ENCODE measurements at places on chromosomes 1 and 21.

- no peak for DNase-seq
Measured at GRCh38 chr1:232367293-232367692, 262.6 kb downstream of the SIPA1L2 start.

DNA sequence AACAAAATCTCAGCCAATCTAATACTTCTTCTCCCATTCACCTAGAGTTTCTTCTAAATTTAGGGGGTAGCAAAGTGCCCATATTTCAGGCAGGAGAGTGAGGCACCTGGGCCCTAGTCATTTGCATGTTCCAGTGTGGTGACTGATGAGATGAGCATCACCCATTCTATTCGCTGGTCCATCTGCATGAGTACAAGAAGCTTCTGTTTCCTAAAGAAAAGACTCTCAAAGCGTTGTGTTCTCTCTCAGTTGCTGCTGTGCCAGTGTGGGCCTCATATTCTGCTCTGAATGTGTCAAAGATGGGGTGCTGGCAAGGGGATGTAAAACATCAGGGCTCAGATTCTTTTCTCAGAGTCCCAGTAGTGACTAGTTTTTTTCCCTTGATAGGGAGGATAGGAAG is 16.1 kb upstream of the DPYD start:
- DNase-seq, result no peak

DNA sequence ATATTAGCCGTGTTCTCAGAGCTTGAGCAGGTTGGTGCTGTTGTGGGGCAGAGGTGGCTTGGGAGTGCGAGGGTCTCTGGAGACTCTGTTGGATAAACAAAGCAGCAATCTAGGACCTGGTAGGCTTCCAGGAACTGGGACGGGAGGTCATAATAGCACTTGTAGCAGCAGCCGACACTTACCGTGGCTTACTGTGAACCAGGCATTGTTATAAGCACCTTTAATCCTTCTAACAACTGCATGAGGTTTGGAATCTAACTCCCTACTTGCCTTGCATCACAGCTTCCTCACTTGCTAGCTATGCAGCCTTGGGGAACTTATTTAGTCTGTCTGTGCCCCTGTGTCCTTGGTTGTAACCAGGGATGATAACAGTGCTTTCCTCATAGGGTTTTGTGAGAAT is 94.9 kb downstream of the NAV1 start:
- DNase-seq, result no peak

GRCh38 chr1:5939271-5940170 is 52.7 kb downstream of the NPHP4 start:
- no peak for DNase-seq

DNA sequence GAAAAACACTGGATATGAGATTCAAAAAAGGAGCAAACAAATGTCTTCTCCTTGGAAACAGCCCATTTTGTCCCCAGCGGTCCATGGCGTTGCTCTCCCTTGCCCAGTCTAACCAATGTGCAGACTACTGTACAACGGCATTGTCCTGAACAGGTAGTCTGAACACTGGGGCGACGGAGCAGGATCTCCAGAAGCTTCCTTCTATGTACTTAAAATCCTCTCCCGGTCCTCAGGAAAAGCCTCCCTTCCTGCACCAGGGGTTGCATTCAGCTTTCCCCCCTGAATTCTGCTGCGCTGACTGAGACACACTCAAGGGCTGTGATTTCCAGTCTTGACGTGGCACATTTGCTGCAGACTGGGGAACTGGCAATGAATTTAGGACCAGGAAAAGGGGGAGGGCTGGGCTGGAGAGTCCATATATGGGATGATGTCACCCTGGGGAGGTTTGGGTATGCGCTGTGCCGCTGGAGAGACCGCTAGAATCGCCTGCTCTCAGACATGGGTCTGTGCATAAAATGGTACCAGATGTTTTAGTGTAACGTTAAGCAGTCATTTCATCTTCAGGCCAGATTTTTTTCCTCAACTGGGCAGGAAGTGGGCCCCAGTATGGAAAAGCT is 275.9 kb upstream of the C1orf105 start:
- DNase-seq, result no peak

DNA sequence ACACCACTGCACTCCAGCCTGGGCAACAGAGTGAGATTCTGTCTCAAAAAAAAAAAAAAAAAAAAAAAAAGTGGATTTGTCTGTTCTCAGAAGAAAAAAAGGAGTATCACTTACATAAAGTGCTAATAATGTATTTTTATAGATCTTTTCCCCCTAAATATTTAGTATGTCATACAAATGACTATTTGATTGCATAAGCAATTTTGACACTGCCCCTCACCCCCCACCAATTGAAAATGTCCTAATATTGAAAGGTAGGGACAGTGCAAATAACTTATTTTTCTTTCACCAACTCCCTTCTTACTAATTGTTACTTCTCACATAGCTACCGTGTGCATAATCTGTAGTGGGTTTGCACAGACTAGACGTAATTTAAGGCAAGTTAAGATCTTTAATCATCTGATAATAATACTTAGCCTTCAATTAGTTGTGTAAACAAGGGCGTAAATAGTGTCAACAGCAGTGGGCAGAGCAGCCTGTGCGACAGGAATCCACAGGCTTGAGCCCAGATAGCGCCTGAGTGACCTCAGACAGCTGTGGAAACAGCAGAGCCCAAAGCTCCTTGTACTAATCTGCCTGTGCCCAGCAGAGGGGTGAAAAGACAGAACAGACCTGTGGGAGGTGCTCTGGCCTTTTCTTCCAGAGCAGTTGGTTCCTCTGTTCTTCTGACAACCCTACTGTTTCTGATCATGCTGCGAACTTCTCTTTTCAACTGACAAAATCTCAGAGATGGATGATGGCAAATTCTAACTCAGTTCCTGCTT is 4.5 kb upstream of the IER5 start:
- no peak for DNase-seq

GRCh38 chr1:174397261-174397660 is 50.5 kb upstream of the GPR52 start:
- no peak for DNase-seq

- no peak for DNase-seq
Measured at GRCh38 chr1:115275216-115275615, 62.8 kb downstream of the NGF start.

- no peak for DNase-seq
Measured at GRCh38 chr1:228101614-228101993, 1.5 kb downstream of the C1orf35 start.

DNA sequence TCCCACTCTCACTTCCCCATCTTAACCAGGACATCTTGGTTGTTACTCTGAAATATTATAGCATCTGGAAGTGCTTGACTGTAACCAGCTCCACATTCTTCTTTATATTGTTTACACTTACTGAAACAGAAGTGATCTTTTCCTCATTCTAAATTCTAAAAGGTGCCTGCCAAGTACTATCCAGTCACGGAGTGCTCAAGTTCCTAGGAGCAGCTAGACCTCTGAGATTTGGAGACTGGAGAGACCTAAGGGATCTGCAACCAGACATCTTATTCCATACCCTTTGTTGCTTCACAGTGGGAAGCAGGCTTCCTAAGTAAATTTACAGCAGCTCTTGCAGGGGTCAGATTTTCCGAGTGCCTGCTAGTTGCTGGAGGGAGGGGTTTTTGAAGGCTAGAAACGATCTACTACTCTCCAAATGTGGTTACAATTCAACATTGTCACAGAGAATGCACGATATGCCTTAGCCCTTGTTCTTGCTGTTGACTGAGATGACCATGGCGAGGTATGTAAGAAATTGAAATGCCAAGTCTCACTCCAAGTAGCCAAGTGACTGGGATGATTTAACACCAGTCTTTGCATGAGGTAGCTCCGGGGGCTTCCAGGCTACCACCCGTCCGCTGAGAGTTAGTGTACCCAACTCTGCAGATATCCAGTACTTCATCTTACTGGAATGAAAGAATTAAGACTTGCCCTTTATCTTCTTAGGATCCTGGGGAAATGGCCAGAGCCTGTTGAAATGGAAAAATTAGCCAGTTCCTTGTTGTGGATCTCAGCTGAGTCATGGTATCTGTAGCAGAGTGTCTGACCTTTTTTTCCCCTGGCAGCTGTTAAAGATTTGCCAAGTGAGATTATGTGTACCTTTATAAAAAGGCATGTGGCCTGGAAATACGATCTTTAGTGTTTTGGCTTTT is 150.8 kb downstream of the MAST2 start:
- DNase-seq, result no peak

DNA sequence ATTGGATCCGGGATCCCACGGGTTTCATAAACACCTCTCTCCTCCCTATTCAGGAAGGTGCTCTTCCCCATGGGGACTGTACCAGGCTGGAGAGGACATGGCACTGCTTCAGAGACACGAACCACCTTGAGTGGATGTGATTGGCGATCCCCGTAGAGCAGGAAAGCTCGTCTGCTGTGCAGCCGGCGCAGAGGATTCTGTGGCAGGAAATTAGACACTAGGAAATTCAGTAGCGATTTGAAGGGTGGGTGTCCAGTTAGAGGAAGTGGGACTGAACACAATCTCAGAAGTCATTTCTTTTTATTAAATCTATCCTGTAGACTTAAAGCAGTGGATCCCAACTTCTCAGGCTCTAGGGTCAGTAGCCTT is 767 bp downstream of the PDIK1L start:
- no peak for DNase-seq

DNA sequence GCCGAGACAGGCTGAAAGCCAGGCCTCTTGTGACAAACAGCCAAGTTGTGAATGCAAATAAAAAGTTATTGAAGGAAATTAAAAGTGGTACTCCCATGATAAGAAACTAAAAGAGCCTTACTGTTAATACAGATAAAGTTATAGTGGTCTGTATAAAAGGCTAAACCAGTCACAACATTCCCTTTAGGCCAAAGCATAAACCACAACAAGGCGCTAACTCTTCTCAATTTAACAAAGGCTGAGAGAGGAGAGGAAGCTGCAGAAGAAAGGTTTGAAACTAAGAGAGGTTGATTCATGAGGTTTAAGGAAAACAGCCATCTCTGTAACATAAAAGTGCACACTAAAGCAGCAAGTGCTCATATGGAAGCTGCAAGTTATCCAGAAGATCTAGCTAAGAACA is 10.7 kb downstream of the C1orf105 start:
- DNase-seq, result no peak

All from stimulated activated CD8-positive, alpha-beta memory T cell treated with anti-CD3 and anti-CD28 coated beads, Interleukin-2, amount 100 ng/mL, for 1 hour (primary cell).